ENCODE measurements at places on chromosomes 2 and 18.

- no peak for ATAC-seq
Measured at GRCh38 chr2:202530038-202530437, 104.7 kb upstream of the FAM117B start.

GRCh38 chr18:623761-624620 lies 27.2 kb downstream of the CLUL1 start:
- peak; percentile 95 for ATAC-seq

DNA sequence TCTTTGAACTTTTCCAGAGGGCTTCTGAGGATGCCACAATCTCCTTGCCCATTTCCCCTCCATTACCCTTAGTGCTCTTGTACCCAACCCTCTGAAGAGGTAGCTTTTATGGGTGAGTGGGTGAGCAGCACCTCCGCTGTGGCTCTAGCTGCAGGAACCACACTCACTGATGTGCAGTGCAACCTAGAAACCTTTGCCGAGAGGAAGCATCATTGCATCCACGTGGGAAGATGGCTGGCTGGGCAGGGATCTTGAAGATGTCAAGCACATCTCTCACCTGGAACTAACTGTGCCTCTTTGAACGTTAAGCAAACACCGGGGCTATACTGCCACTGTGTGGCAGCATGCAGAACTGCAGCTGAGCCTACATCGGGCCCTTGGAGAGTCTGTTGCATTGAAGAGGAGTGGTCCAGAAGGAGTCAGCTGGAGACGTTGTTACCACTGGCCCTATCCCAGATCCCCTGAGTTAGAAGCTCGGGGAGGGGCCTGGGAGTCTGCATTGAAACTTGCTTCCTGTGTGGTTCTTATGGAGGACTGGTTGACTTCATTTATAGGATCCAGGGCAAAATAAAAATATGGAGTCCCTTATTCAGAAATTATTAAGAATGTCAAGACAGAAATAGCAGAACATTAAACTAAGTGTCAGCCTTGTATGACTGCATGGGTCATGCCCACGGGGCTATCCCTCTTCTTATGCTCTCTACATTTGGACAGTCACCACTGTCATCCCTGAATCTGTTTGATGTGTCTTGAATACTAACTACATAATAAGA lies 28.7 kb downstream of the IGFBP5 start:
- ATAC-seq: peak; percentile 76

DNA sequence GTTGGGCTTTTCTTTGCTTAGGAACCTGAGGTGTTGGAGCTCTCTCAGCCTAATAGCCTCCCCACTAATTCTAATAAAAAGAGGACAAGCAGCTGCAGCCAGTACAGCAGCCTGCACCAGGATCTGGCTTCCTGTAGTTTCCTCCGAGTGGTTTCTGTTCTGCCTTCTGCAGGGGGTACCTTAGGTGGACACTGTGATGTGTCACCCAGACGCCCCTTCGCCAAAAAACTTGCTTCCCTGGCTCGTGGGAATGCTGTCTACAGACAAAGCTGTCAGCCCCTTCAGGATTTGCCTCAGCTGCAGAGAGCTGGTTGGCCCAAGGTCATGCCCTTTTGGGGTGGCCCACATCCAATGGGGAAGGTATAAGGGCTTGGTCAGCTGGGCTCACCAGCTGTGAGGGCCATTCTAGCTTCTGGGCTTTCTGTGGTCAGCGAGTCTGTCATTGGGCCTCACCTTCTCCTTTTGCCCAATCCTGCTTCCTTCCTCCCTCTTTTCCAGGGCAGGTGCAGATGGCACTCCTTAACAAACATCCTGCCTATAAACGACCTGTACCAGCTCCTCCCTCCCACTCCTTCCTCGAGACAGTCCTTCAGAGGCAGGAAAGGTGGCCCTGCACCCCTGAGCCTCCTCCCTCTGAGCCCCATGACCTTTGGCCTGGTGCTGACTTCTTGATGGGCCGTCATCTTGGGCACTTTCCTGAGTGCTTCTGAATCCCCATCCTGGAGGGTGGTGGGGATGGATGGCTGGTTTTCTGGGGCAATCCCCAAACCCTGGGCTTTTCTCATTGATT lies 44.0 kb upstream of the ROCK2 start:
- no peak for ATAC-seq

DNA sequence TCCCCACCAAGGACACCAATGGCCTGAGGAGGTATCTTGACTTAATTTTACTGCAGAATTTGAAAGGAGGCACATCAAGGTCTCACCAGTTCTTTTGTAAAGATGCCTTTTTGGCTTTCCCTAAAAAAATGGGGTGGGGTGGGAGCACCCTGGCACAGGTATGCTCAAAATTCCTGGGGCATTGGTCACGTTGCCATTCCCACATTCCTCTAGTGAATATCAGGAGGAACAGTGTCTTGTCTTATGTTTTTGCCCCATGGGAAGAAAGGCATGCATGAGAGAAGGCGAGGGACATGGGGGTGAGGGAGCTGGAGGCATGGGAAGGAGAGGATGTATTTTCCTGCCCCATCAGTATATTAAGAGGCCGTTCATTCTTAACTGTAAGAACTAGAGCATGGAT lies 275.3 kb downstream of the CMPK2 start:
- no peak for ATAC-seq

GRCh38 chr2:74887960-74888700 lies 54.2 kb downstream of the HK2 start:
- peak; percentile 67 for ATAC-seq

DNA sequence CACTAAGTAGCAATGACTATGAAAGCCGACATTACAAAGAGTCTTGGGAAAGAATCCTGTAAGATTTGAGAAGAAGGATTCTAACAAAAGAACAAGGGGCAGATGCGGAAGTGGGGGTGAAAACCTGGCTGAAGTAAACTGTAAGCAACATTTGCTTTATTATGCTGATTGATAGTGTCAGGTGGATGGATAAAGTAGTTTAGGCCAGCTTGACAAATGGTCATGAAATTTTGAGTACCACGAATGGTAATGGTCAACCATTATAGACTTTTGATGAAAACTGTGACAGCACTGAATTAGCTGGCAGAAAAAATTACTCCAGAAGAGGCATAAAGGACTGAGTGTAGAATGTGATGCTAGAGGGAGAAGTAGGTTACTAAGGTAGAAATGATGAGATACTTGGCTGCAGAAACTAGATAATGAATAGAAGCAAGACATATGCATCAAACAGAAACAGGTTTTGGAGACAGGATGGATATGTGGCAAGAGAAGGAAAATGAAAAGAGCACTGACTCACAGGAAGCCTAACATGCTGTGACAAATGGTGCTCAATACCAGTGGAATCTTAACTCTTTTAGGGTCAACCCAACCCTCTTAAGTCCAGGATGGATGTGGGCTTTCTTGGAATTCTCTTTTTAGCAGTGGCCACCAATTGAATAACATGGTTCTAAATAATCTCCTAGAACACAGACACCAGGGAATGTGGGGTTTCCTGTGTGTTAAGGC lies 6.8 kb downstream of the THUMPD2 start:
- peak; percentile 40 for ATAC-seq

- no peak for ATAC-seq
Measured at GRCh38 chr2:48578313-48578712, 39.3 kb upstream of the GTF2A1L start.

DNA sequence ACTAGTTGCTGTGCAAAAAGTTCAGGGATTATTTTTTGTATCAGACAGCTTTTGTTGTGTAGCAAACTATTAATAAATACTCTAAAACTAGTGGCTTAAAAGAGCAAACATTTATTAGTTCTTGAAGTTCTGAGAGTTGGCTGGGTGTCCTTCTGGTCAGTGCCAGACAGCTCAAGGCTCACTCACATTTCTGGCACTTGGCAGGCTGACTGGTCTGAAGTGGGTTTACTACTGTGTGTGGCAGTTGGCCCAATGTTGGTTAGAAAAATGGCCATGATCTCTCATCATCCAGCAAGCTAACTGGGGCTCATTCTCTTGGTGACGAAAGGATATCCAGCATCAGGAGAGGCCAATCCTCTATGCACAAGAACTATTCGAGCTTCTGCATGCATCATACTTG lies 71.4 kb upstream of the ZNF385B start:
- ATAC-seq: no peak

DNA sequence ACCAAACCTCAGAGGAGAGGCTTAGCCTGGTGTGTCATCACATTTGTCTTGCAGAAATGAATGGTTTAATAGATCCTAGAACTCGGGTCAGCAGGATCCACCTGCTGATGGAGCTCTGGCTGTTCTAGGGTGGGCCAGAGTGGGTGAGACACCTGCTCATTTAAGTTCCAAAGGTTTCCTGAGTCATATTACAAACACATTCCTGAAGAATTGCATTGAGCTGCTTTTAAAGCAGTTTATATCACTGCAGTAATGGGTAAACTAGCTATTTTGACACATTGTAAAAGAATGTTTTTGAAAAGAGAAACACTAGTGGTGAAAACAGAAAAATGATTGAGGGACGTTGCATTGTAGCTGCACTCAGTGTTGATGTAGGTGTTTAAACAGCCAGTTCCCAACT lies 175.3 kb upstream of the TCF4 start:
- ATAC-seq: peak; percentile 71

DNA sequence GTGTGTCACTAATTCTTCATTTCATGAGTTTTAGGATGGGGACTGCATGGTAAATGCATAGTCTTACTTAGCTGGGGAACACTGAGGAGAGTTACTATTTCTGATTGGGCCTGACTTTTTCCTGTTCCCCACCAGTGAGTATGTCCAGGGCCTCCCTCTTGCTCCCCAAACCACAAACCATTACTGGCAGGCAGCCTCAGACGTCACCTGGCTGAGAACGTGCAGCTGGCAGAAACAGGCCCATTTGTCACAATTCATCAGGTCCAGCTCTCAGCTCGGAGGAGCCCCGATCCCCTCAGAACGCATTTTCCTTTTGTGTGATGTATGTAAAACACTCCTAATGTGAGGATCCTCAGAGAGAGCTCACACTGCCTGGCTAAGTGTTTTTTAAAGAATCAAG lies 71.7 kb upstream of the SIX3 start:
- ATAC-seq: no peak

DNA sequence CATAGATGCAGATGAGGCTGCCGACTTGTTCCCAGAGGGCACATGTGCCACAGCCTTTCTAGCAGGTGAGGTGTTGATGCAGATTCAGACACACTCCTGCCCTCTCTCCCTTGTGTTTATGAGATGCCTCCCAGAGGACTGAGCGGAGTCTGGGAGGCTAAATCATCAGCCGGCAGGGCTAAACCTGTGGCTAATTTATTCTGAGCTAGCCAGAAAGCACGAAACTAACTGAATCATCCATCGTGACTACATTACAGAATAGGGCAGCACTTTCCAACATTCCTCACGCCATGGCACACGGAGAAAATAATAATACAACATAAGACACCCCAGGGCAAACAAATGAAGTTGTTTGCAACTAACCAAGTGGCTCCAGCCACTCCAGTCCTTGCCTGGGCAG lies 101.7 kb upstream of the FZD7 start:
- peak; percentile 80 for ATAC-seq

GRCh38 chr2:219877728-219878127 lies 250.3 kb downstream of the SLC4A3 start:
- no peak for ATAC-seq

- no peak for ATAC-seq
Measured at GRCh38 chr2:71630454-71631328, 177.3 kb downstream of the DYSF start.

DNA sequence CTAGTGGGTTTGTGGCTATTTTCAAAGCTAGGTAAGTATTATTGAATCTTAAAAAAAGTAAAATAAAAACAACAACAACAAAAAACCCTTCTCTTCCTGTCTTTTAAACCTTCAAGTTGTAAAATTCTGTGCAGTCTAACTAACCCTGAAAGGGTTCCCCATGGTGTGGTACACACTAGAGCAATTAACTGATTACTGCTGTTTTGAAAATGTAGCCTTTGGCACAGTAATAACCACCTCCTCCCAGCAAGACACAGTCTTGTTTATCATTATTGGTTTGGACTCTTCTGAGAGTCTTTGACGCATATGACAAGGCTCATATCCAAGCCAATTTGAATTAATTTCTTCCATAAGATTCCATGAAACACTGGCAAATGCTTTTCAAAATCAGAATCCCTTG lies 2184.6 kb upstream of the PIK3C3 start:
- no peak for ATAC-seq

GRCh38 chr2:69733342-69734034 lies 8.4 kb upstream of the ANXA4 start:
- ATAC-seq: no peak

DNA sequence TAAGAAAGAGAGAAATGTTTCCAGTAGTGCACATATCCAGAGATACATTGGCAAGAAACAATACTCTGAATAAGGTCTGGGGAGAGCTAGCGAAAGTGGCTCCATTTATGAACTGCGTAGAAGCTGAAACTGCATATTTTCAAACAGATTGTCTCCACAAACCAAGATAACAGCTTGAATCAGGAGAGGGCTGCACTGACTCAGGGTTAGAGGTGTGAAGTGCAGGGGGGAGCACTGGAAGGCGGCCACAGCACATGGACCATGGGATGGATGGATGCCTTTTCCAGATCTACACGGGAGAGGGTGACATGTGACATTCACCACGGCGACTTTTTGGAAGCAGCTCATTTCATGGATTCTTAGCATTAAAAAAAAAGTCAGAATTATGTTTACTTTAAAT lies 729.4 kb downstream of the RNF144A start:
- no peak for ATAC-seq

- ATAC-seq: no peak
Measured at GRCh38 chr2:215967590-215968378, 45.6 kb downstream of the MREG start.

- peak; percentile 87 for ATAC-seq
Measured at GRCh38 chr2:201257956-201258665, 2.2 kb upstream of the CASP8 start.

DNA sequence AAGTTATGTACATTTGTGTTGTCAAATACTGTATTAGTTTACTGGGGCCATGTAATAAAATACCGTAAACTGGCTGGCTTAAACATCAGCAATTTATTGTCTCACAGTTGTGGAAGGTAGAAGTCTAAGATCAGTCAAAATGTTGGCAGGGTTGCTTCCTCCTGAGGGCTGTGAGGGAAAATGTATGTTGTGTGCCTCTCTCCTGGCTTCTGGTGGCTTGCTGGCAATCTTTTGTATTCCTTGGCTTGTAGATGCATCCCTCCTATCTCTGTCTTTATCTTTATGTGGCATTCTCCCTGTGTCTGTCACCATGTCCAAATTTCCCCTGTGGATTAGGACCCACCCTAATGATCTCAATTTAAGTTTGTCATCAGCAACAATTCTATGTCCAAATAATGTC lies 37.0 kb upstream of the SLC30A6 start:
- no peak for ATAC-seq

GRCh38 chr2:58708565-58708964 lies 467.4 kb upstream of the FANCL start:
- no peak for ATAC-seq

DNA sequence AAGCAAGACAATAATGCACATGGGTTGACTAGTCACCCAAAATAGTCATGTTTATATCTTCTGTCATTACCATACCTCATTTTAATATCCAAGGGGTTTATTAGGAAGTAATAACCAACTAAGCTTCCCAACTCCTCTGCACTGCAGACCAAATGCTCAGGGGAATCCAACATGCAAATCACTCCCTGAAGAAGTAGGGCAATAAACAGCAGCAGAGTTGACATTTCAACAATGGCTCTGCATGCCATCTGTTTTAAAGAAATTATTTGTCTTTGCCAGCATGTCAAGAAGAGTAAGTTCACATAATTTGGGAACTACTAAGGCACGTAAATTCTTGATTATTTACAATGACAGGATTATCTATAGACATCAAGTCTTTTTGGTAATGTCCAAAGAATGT lies 84.4 kb upstream of the LYPD1 start:
- ATAC-seq: no peak

- no peak for ATAC-seq
Measured at GRCh38 chr2:150878356-150878755, 383.3 kb downstream of the RBM43 start.

GRCh38 chr2:178005756-178006155 lies 66.8 kb downstream of the PDE11A start:
- ATAC-seq: no peak
